ENCODE measurements at places on chromosomes 11 and 22.
A peak's percentile ranks its signal among the peaks of the same experiment; 100 is the strongest.

- no peak for DNase-seq
Observed at GRCh38 chr11:91698845-91699244, 525.8 kb upstream of the FAT3 start.

DNA sequence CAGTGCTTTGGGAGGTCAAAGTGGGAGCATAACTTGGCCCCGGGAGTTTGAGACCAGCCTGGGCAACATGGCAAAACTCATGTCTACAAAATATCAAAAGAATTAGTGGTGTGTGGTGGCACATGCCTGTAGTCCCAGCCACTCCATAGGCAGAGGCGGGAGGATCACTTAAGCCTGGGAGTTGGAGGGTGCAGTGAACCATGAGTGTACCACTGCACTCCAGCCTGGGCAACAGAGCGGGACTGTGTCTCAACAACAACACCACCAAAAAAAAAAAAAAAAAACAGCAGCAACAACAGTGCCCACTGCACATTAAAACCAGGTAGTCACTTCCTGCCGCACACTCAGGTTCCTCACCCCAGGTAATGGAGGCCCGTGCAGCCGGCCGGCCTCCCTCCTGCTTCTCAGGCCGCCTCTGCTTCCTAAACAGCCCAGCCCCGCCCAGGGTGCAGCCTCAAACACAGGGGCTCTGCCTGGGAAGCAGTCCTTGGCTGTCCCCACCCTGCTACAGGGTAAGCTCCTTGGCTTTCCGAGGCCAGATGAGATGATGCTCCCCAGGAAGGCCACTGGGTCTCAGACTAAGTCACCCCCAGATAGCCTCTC is 318.3 kb downstream of the SHANK2 start:
- DNase-seq, result no peak

GRCh38 chr11:126817096-126817495 is 183.5 kb downstream of the KIRREL3 start:
- DNase-seq, result no peak

DNA sequence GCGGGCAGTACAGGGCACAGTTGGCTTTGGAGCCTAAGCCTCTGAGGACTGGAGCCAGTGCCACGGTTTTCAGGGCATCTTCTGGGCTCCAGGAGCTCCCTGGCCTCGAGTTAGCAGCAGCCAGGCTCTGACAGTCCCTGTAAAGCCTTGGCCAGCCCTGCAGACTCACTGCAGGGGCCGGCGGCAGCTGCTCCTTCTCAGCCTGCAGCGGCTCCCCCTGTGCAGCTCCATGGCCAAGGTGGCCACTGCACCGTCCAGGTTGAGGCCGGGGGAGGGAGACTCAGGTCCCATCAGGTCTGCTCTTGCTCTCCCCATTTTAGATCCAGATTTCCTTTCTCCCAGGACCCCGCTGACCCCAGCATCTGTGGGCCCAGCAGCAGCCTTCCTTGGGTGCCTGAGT is 1461.1 kb downstream of the BRD1 start:
- DNase-seq, result no peak

DNA sequence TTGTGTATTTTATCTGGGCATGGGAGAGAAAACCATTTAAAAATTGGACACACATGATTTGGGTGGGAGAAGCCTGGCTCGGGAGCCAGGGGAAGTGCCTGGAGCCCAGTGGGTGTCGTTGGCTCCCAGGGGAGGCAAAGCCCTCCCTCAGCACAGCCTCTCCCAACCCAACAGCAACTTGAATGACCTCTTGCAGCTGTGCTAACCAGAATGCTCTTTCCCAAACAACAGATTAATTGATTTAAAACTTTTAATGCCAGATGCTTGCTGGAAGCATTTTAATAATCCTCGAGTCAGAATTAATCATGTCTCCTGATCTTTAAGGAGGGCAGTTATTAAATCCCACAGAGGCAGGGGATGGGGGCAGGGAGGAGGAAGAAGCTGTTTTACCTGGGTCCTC is 401.6 kb downstream of the BUD13 start:
- DNase-seq, result peak; percentile 64

- DNase-seq, result no peak
Observed at GRCh38 chr11:120424185-120424969, 87.2 kb upstream of the GRIK4 start.

GRCh38 chr22:32414191-32414590 is 2.1 kb upstream of the RTCB start:
- DNase-seq, result no peak

DNA sequence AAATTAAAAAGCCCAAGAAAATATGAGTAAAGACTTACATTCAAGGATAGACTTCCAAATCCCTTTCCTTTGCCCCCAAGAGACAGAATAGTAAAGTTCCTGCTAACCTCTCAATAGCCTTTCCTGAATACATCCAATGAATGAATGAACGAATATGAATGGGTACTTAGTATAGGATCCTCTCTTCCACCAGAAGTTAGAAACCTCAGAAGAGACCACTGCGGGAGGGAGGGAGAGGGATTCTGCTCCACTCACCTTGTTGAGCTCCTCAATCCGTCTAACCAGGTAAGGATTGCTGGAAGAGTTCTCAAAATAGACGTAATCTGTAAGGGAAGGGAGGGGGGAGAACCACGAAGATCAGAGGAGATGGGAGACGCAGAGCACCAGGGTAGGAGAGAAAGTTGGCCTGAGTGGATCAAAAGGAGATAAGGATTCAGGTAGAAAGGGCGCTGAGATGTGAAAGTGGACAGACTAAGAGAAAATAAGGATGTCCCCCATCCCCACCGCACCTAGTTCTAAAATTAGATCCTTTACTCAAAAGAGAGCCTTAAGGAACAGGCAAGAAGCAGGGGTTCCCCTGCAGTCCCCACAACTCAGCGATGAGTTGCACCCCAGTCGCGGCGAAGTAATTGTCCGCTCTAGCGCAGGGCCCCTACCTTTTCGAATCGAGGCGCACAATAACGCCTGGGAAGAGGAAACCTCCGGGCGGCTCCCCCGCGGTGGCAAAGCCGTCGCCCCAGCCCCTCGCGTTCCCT is 1.1 kb downstream of the MTA2 start:
- no peak for DNase-seq

- DNase-seq, result no peak
Observed at GRCh38 chr11:69240332-69241074, 53.5 kb upstream of the MYEOV start.

DNA sequence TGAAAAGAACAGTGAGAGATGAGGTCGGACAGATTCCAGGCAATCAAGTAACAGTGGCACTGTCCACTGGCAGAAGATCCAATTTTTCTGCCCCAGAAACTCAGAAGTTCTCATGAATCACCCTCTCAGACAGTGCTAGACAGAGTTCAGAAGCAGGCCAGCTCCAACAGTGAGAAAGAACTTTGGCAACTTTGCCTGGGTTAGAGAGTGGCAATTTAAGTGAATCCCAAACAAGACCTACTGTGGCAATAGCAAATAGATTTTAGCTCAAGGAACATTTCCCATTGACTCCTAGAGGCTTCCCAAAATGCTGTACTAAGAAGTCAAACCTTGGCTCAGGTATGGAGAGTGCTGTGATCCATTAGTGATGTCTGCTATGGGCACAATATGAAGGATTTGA is 12.3 kb downstream of the CD44 start:
- no peak for DNase-seq

DNA sequence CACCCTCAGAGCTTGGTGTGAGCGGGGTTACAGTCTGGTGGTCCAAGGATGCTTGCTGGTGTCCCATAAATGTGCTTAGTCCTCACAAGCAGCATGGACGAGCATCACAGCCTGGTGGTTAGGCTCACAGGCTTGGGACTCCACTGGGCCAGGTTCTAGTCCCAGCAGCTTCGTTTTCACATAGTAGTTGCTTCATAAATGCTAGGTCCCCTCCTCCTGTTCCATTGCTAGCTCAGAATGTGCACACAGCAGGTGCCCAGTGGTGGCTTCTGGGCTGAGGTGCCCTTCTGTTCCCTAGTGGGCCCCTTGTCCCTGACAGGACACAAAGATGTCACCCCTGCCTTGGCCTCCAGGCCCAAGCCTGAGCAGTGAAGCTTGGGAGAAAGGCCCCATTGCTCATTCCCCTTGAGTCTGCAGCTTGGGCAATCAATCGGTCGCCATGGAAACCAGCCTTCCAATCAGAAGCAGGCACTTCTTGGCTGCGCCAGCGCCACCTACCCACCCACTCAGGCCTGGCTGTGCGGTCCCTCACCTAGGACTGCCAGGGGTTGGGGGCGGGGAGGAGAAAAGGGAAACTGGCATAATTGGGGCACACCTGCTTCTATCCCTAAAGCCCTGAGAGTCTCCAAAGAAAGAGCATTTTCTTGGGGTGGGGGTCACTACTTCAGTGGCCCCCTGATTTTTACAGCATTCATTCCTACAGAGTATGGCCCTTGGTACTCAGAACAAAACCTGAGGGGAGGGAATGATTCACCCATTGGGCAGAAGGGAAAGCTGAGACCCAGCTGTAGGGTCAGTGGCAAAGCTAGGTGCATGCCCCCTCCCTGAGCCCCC is 48.1 kb downstream of the CYTH4 start:
- peak; percentile 85 for DNase-seq

DNA sequence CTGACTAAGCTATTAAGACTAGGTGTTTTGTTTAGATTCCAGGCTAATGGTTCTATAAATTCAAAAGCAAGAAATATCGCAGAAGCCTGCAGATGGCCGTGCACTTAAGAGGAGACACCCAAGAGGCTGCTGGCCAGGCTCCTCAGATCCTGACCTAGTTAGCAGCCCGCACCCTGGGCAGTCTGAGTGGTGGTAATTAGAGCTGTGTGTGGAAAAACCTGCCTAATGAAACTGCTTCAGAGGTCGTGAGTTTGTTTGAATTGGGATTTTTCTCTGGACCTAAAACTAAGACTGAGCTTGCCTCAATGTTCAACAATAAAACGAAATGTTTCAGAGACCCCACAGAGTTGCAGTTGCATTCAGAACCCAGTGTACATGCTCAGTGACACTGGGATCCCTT is 627.7 kb downstream of the OPCML start:
- DNase-seq, result no peak

DNA sequence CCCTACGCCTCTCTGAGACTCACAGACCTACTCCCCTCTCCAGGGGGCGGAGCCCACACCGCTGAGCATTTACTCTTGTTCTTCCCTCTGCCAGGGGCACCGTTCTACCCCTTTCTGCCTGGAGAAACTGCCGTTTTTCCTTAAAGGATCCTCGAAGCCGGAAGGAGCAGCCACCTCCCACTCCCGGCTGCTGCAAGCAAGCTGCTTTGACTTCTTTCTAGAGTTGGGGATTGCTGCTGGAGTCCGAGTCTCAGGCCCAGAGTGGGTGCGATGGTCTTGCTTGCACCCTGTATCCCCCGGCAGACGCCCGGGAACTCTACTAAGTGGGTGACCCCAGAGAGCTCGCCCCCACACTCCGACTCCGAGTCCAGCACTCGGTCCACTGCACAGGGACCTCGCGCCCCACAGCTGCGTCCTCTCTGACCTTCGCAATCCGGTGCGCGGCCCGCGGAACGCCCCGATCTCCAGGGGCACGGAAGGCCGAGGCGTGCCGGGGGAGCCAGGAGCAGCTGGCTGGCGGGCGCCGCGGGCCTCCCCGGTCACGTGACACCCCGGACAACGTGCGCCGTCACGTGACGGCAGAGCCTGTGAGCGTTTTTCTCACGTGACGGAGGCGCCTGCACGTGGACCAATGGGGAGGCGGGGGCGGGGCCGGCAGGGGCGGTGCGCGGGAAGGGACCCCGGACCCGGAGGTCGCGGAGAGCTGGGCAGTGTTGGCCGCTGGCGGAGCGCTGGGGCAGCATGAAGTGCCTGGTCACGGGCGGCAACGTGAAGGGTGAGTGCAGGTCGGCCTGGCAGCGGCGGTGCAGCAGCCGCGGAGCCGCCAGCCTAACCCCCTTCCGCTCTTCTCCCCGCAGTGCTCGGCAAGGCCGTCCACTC is at the start of gene RAD9A:
Gene RAD9A, plus strand, starts transcription at position 683 of the 879 bp plus-strand sequence. Its CDS starts 59 bp downstream, at position 742.
- peak; percentile 96 for DNase-seq

- DNase-seq, result no peak
Observed at GRCh38 chr22:36330655-36331305, 57.0 kb downstream of the MYH9 start.

DNA sequence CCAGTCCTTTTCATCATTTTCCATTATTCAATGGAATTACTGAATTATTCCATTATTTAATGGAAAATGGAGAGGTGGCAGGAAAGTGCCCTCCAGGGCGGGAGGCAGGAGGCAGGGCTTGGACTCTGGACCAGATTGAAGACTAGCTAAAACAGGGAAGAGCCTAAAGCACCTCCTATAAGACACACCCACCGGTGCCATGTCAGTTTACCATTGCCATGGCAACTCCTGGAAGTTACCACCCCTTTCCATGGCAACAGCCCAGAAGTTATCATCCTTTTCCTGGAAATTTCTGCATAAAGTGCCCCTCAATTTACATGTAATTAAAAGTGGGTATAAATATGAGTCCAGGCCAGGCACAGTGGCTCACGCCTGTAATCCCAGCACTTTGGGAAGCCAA is 443.7 kb downstream of the TBC1D22A start:
- no peak for DNase-seq

Data from WERI-Rb-1 (cell line).